NCI-H524 treated with DMSO at 0.1 percent for 48 hours (cell line): ENCODE measurements at places on chromosomes 7 and 10.

- DNase-seq, result no peak
Observed at GRCh38 chr7:101673315-101673714, 44.2 kb upstream of the MYL10 start.

GRCh38 chr7:121961089-121961867, 88.3 kb downstream of the PTPRZ1 start:
- DNase-seq, result no peak

GRCh38 chr10:87538092-87539015, 33.7 kb downstream of the MINPP1 start:
- DNase-seq, result no peak

DNA sequence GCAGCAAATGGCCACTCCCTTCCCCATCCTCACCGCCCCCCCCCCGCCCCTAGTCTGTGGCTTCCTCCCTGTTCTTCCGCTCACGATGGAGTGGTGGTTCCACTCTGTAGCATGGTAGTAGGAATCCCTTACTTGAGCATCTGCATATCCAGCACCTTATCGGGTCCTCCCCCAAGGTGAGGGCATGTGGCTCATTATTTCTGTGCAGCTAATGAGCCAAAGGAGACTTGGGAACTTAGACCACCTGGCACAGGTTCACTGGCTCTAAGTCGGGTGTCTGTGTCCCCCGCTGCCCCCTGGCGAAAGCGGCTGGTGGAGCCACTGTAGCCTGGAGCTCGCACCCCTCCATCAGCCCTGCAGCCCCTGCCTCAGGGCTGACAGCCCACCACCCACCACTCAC, 22.8 kb upstream of the GPR26 start:
- no peak for DNase-seq

GRCh38 chr7:121081327-121081936, 92.9 kb downstream of the CPED1 start:
- no peak for DNase-seq

DNA sequence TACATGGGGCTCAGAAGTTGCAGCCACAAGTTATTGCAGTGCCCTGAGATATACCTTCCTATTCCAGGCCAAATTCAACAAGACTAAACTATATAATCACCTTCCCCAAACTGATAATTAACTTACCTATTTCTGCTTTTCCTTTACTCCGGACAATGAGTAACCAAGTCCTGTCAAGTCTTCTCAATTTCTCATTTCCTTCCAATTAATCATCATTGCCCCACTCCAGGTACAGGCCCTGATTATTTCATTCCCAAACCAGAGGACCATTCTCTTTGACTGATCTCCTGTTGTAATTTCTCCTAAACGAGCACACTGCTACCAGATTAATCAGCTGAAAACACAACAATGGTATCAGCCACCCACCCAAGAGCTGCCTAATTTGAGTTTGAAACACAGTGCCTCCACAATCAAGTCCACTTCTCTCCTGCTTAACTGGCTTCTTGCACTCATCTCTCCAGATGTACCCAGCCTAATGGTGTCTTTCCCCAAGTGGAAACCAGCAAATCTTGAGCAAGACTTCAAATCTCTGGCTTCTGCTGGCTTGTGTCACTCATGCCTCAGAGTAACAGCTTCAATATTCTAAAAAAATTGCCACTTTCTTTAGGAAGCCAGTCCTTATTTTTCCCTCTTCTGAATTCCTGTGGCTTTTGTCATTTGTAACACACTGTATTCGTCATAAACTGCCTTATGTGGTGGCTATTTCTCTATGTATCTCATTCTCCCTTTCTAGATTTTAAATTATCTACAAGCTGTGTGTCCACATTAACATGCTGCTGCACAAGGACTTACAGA, 89.1 kb downstream of the CDK6 start:
- no peak for DNase-seq

DNA sequence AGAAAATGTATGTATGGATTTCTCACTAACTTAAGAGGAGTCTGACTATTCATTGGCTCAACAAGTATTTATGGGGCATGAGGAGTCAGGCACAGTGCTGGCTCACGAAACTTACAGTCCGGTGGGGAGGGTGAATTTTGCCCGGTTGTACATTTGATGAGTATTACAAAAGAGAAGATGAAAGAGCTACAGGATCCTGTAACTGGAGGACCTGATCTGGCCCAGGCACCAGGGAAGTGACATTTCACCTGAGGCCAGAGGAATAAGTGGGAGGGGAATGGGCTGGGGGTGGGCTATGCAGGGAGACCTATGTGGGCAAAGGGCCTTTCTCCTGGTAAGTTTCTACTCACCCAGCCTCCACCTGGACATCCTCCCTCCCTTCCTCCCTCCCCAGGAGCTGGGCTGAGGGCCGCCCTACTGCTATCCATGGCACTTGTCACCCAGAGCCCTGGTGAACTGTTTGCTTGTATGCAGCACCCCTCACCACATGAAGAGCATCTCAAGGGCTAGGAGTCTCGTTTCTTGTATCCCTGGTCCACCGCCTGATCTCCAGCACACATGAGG, 101.1 kb upstream of the ZNF438 start:
- DNase-seq, result no peak

GRCh38 chr10:102433619-102434046, 1.3 kb upstream of the CUEDC2 start:
- DNase-seq, result no peak

GRCh38 chr10:113317489-113317888, 235.4 kb upstream of the HABP2 start:
- no peak for DNase-seq

GRCh38 chr7:131683536-131684125, 127.2 kb upstream of the PODXL start:
- no peak for DNase-seq

- no peak for DNase-seq
Observed at GRCh38 chr10:104250371-104250770, 4.3 kb upstream of the GSTO1 start.

- no peak for DNase-seq
Observed at GRCh38 chr10:74335501-74335900, 184.5 kb downstream of the ADK start.

GRCh38 chr10:13347500-13348156, 465 bp downstream of the SEPHS1 start:
- DNase-seq, result no peak

GRCh38 chr7:191981-192649, at the start of gene FAM20C:
Gene FAM20C, plus strand, starts transcription at chr7:192571. Its CDS starts 629 bp downstream, at chr7:193200.
- DNase-seq, result no peak

- DNase-seq, result no peak
Observed at GRCh38 chr7:33497051-33497450, 367.7 kb downstream of the BBS9 start.

- no peak for DNase-seq
Observed at GRCh38 chr7:150390205-150390604, 11.1 kb downstream of the ZNF775 start.

DNA sequence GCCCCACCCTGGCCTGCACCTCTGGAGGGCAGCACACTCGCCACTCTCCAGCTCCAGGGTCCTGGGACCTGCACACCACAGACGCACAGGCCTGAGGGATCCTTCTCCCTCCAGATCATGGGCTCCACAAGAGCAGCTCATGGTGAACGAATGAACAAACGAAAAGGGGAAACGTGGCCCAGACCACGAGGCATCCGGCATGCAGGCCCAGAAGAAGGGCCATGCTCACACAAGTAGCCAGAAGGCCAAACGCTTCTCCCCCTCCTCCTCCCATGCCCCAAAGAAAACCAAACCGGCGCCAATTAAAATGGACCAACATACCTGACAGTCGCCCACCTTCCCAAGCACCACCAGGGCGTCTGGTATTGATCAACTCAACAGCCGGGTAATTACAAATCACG, 30.4 kb downstream of the MAD1L1 start:
- no peak for DNase-seq

- DNase-seq, result no peak
Observed at GRCh38 chr7:157904211-157904865, 567.5 kb downstream of the DNAJB6 start.

GRCh38 chr10:95601116-95601719, 40.0 kb upstream of the SORBS1 start:
- peak; percentile 18 for DNase-seq

GRCh38 chr7:103929901-103930311, 59.6 kb downstream of the RELN start:
- DNase-seq, result no peak

GRCh38 chr7:8120390-8121058, 141.4 kb downstream of the ICA1 start:
- no peak for DNase-seq

DNA sequence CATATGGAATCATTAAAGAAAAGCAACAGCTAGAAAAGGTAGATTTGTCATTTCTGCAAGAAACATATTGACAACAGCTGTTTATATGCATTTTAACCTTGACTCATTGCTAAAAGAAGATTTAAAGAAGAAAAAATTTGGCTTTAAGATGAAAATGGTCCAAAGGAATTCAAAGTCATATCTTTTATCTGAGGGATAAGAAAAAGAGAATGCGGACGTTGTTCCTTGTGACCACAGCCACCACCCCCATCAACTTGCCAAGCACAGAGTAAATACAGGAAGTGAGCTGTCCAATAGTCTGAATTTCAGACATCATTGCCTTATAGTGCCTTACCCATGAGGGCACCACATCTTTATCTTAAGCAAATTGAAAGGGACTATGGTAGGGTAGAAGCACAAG, 7.3 kb upstream of the CRPPA start:
- no peak for DNase-seq

GRCh38 chr10:99412099-99412498, 18.3 kb downstream of the GOT1 start:
- DNase-seq, result no peak

GRCh38 chr10:99526861-99527504, 5.8 kb upstream of the NKX2-3 start:
- DNase-seq, result no peak

- DNase-seq, result no peak
Observed at GRCh38 chr10:86188796-86189558, 177.6 kb downstream of the GRID1 start.

GRCh38 chr10:79003183-79004100, 65.3 kb upstream of the ZMIZ1 start:
- no peak for DNase-seq

- DNase-seq, result no peak
Observed at GRCh38 chr7:130853503-130854279, 119.7 kb upstream of the KLF14 start.

DNA sequence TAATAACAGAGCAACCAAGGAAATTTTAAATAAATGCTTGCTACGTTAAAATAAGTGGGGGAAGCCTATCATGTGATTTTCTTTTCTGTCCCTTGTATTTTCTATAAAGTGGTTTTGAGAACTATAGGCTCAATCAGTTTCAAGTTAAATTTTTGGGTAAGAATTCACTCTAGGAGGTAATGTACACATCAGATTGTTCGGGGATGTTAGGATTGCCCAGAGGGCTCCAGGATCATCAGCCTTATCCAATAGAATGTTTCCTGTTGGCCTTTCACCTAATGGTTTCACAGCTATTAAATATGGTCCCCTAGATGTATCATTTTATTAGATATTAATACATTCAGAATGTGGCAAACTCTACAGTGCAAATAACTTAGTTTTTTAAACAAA, 438.4 kb upstream of the NPVF start:
- DNase-seq, result no peak

DNA sequence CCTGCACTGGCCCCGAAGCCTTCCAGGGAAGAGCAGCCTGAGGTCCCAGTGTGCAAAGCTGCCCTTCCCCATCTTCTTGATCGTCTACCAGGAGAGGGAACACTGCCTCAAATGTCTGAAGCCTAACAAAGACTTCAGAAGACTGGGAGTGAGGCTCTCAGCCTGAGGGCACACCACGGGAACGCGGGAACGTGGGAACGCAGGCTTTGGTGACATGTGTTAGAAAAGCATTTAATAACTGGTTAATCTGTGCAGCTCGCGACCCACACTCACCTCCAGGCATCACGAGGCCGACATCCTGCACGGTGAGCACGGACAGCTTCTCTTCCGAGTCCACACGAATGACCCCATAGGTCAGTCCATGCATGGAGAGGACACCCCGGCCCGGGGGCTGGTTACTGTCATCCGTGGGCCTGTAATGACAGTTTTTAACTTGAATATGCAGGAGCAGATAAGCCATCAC, 234.0 kb downstream of the ZMYND11 start:
- no peak for DNase-seq
